ENCODE measurements at places on chromosomes 5 and 9.
A peak's percentile ranks its signal among the peaks of the same experiment; 100 is the strongest.

GRCh38 chr5:177578316-177578715 lies 13.7 kb upstream of the TMED9 start:
- DNase-seq: no peak

DNA sequence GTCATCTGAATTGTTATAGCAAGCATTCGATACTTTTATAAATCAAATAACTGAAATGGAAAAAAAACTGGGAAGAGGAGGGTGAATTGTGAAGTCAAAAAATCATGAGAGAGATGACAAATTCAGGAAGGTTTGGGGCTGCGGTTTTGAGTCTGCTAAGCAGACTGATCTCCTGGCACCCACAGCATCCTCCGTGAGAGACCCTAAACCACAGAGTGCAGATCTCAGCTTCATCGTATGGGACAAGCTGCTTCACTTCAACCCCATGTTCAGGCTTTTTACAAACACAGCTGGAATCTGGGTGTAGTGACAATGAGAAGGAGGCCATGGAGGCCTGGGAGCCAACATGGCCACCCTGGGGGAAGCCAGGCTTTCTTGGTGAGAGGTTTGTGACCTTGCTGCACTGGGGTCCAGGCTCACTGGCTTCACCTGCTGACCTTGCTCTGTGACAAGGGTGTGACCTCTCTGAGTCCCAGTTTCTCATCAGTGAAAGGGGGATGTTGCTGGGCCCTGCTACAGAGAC lies 19.4 kb downstream of the USP20 start:
- DNase-seq: peak; percentile 79

GRCh38 chr5:156232251-156232869 lies 94.6 kb upstream of the SGCD start:
- no peak for DNase-seq

DNA sequence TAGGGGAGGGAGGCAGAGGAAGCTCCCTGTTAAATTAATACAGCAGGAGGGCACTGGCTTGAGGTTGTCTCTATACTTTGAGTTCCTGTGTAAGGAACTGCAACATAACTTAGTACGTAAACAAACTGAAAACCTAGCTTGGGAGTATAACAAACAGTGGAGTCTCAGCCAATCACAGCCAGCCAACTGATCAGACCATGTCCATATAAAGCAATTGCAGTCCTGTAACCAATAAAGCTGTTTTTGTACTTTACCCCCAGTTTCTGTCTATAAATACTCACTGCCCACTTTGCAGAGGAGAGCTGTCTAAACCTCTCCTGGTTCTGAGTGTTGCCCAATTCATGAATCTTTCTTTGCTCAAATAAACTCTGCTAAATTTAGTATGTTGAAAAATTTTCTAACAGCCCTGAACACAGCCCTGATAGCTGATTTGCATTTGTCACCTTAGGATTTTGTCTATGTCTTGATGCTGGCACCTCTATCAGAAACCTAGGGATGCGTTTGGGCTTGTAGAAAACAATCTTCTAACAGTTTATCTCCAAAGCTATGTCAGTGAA lies 39.9 kb downstream of the GDNF start:
- DNase-seq: no peak

GRCh38 chr5:103973669-103974068 lies 411.1 kb upstream of the NUDT12 start:
- DNase-seq: no peak

GRCh38 chr5:76210946-76211345 lies 127.8 kb downstream of the SV2C start:
- no peak for DNase-seq

GRCh38 chr5:141155540-141156374 lies 5.9 kb downstream of the PCDHB6 start:
- DNase-seq: no peak

- no peak for DNase-seq
These were observed 1.2 kb downstream of the SURF4 start for GRCh38 chr9:133374612-133375115.

DNA sequence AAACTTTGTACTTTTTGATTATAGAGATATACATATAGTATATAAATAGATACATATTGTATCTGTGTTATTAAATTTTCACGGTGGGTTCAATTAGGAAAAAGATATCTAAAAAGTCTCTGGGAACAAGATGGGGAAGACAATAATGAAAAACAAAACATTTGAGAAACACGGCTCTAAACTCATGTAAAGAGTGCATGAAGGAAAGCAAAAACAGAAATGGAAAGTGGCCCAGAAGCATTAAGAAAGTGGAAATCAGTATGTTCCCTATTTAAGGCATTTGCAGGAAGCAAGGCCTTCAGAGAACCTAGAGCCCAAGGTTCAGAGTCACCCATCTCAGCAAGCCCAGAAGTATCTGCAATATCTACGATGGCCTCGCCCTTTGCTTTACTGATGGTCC lies at the start of gene IFNA1:
TSS of gene IFNA1 (plus strand) at position 301 of the 400 bp plus-strand sequence. CDS start at position 370, 69 bp downstream.
- DNase-seq: no peak

- no peak for DNase-seq
These were observed 34.3 kb downstream of the NTRK2 start for GRCh38 chr9:84703793-84704192.

DNA sequence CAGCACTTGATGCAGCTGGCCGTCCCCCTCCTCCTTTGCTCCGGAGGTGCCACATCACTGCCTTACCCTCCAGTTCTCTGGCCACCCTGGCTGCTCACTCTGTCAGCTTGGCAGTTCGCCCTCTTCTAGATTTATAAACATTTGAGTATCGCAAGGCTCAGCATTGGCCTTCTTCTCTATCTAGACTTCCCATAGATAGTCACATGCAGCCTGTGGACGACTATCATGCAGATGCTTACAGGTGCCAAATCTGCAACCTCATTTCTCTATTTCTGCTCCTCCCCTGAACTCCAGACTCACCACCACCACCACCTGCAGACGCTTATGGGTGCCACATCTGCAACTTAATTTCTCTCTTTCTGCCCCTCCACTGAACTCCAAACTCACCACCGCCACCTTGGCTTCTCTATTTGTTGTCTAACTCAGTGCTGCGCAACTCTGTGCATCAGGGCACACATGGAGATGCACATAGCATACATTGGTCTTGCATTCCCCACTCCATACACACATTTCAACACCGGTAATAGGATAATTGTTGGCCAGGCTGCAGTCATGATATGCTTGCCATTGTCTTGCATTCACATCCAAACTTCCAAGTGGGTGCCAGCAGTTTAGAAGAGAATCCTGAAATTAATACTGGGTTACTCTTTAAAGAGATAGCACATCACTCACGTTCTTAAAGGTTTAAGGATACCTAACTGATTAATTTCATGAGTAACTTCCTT lies 1.9 kb upstream of the DAP start:
- DNase-seq: no peak

DNA sequence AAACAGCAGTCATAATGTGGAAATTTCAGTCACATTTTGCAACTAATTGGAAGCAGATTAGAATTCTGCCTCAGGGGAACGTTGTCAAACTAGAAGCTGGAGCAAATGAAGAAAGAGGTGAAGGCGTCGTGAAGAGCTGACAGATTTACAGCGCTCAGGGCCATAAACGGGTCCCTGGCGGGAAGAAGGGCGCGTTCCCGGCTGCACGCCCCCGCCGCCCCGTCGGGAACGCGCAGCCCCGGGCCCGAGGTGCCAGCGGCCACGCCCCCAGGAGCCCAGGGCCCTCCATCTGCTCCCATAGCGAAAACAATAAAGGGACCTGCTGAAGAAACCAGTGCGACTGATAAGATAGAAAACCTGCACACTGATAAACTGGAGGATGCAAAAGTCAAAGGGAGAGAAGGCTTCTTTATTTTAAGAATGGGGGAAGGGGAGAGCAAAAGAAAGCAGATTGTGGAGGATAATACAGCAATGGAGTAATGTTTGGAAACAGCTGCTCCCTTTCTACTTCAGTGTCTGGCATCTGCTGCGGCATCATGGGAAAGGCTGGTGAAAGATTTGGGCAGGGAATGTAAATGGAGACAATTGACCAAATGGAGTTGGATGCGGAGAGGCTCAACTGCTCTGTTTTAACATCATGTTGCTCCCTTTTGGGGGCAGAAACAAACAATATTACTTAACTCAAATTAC lies 11.1 kb downstream of the ZNF608 start:
- no peak for DNase-seq

GRCh38 chr5:172700365-172701290 lies 59.6 kb downstream of the NEURL1B start:
- no peak for DNase-seq

DNA sequence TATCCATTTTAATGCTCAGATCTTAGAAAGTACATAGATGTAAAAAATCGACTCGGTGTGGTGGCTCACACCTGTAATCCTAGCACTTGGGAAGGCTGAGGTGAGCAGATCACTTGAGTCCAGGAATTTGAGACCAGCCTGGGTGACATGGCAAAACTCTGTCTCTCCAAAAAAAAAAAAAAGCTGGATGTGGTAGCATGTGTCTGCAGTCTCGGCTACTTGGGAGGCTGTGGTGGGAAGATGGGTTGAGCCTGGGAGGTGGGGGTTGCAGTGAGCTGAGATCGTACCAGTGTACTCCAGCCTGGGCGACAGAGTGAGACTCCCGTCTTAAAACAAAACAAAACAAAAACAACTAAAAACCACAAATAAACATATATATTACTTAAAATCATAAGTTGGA lies 61.4 kb downstream of the RASA1 start:
- no peak for DNase-seq

GRCh38 chr9:33105959-33106358 lies 29.5 kb upstream of the SMU1 start:
- peak; percentile 14 for DNase-seq

- DNase-seq: no peak
These were observed 4.4 kb downstream of the MUSK start for GRCh38 chr9:110672873-110673510.

DNA sequence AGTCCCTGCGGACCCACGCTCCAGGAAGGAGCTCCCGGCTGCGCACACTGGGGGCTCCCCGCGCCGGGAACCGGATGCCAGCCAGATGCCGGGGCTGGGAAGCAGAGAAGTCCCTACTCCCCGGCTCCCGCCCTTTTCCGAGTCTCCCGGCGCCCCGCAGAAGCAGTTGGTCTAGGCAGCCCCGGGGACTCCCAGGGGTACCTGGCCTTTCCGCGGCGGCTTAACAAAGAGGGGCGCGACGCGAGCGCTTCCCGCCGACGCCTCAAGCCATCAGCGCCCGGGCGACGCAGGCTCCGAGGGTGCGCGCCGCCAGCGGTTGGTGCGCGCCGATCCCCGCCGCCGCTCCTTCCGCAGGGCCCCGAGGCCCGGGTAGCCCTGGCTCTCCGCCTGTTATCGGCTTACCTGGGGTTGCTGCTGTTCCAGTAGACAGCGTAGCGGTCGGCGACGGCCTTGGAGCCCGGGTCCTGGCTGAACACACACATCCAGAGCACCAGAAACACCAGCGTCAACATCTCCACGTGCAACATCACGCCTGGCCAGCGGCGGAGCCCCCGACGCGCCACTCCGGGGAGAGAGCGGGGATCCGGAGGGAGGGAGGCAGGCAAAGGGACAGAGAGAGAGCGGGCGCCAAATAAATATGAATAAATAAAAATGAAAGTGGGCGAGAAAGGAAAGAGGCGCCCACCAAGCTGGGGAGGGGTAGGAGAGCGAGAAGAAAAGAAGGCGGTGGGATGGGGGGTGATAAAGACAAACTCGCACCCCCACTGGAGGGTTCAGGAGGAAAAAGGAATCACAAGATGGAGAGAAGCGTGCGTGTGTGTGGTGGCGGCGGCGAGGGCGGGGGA lies 428 bp downstream of the EFNA5 start:
- no peak for DNase-seq

GRCh38 chr5:30749971-30750370 lies 443.5 kb upstream of the CDH6 start:
- no peak for DNase-seq
